Stimulated activated CD8-positive, alpha-beta memory T cell treated with anti-CD3 and anti-CD28 coated beads, Interleukin-2, amount 100 ng/mL, for 1 hour (primary cell): ENCODE measurements at places on chromosomes 1 and 21.
A peak's percentile ranks its signal among the peaks of the same experiment; 100 is the strongest.

GRCh38 chr1:23436520-23437354 is 12.2 kb upstream of the TCEA3 start:
- no peak for DNase-seq

DNA sequence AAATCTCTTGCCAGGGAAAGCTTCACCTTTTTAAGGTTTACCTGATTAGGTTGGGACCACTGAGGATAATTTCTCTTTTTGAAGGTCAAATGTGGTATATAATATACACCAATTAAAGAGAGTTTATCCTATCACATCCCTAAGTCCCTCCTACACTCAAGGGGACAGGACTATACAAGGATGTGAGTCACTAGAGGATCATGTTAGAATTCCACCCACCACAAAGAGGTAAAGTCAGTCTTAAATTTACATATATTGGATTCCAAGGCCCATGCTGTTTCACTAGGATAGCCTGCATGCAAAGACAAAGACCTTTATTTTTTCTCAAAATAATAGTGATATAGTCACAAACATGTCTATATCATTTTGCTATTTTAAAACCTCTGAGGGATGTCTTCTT is 164.4 kb downstream of the GIPC2 start:
- no peak for DNase-seq

DNA sequence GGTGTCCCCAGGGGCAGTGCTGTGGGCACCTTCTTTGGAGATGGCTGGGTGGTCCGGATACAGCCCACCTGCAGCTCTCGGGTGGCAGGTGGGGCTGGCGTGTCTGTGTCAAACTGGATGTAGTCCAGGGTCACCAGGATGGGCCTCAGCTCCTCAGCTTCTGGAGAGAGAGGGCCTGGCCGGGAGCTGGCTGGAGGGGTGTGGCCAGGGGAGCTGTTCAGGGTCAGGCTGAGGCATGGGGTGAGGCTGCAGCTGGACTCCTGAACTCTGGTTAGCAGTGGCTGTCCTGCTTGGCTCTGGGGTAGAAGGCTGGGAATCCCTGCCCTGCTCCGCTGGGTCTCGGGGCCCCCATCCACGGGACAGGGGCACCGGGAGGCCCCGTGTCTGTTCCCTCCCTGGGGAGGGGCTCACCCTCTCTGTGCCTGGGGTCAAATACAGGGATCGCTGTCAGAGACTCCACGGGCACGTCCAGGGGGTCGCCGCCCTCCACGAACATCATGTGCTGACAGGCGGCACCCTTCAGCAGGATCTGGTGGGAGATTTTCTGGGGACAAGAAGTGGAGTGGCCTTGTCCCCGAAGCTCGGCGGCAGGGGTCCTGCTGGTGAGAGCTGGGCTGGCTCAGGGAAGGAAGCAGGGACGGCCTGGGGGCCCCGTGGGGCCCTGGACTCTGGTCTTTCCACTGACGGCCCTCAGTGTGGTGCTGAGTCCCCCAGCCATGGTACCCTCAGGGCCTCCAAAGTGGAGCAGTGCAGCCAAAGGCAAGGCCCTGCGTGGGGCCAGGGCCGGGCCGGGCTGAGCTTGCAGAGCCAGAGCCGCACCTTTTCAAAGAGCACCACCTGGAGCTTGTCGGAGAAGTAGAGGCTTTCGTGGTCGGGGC is 4.1 kb upstream of the TMEM52 start:
- DNase-seq = no peak

DNA sequence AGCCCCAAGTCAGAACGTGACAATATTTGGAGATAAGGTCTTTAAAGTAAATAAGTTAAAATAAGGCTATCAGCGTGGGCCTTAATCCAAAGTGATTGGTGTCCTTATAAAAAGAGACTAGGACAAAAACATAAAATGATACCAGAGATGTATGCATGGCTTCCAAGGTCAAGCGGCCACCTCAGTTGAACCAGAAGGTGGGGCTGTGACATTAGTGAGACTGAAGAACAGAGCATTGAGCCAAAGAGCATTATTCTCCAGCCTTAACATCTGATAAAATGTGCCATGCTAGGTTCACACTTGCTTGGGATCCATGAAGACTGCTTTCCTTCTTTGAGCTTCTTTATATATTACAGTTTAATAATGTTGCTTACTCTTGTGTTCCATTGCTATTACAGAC is 554.6 kb downstream of the PLA2G4A start:
- no peak for DNase-seq

DNA sequence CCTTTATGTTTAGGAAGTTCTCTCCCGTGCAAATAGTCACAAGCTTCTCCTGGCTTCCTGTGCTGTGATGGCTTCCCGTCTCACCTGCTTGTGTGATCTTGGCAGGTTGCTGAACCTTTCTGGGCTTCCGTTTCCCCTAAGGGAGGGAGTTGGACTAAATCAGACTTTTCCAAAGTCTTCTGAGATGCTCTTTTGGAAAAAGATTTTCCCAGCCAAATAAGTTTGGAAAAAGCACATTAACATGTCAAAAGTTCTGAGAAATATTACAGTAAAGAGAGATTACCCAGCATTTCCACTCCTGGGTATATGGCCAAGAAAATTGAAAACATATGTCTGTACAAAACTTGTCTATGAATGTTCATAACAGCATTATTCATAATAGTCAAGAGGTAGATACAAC is 36.0 kb upstream of the TENT5C start:
- DNase-seq = no peak

GRCh38 chr21:41232013-41232412 is 64.1 kb downstream of the BACE2 start:
- DNase-seq = no peak

GRCh38 chr1:23661887-23662286 is 29.7 kb upstream of the RPL11 start:
- DNase-seq = no peak

- peak; percentile 74 for DNase-seq
Observed at GRCh38 chr1:24150234-24151174, 7.6 kb upstream of the IL22RA1 start.

DNA sequence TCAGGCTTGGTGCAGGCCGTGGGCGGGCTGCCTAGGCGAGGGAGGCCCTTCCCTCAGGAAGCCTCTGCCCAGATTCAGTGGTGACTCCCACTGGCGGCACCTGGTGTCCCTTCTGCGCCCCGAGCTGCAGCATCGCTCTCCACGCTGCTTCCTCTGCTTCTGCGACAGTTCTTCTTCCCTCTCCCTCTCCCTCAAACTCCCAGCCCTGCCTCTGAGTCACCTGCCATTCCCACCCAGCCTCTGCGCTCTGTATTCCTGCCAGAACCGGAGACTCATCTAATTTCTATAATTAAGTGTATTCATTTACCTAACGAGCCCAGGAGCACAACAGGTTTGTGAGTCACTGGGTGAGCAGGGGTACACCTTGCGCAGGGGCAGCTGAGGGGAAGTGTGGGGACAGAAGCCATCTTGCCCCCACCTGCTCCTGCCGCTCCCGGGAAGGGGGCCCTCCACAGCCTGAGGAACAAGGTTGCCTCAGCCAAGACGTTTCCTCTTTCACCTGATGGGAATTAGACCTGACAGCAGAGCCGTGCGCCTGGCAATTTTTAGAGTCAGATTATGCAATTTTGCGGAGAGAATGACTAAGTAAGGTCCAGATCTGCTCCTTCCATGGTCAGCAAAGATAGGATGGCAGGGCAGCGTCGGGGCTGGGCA is 19.4 kb downstream of the KCNC4 start:
- no peak for DNase-seq

- DNase-seq = no peak
Observed at GRCh38 chr21:33019516-33019884, 6.2 kb upstream of the OLIG2 start.

- DNase-seq = no peak
Observed at GRCh38 chr1:241638099-241638682, 2.0 kb downstream of the CHML start.

GRCh38 chr1:193120604-193121166 is 1.1 kb upstream of the CDC73 start:
- no peak for DNase-seq

- DNase-seq = no peak
Observed at GRCh38 chr1:112646225-112646624, 26.6 kb downstream of the CAPZA1 start.

DNA sequence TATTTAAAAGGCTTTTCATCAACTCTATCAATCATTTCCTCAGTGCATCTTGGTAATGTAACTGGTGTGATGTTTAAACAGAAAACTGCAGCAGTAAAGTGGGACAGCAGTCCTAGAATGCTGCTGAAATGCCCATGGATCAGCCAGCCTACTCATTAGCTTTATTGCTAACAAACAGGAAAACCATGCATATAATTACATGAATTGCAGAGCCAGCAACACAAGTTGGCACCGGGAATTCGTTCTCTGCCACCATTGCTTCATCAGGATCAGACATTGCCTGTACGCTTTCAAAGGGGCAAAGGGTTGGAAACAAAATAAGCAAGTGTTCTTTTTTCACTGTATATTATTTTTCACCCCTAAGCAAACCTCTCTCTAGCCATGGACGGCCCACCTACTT is 276.2 kb upstream of the LRRC7 start:
- DNase-seq = no peak
